Kasumi-1 (cell line): ENCODE measurements at places on chromosomes 2 and 18.

- peak; percentile 22 for DNase-seq
These were observed 1.8 kb upstream of the SF3B6 start for GRCh38 chr2:24077879-24078278.

- DNase-seq = no peak
These were observed 63.7 kb upstream of the CYRIA start for GRCh38 chr2:16729335-16729734.

DNA sequence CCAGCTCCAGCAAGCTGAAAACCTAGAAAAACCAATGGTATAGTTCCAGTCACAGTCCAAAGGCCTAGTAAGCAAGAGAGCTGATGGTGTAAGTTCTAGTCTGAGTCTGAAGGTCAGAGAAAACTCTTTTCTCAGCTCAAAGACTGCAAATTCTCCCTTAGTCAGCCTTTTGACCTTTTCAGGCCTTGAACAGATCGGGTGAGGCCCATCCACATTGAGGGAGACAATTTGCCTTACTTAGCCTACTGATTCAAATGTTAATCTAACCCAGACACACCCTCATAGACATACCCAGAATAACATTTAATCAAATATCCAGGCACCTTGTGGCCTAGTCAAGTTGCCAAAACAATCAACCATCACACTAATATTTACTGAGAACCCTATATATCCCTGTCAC lies 110.8 kb upstream of the KCNJ3 start:
- no peak for DNase-seq

DNA sequence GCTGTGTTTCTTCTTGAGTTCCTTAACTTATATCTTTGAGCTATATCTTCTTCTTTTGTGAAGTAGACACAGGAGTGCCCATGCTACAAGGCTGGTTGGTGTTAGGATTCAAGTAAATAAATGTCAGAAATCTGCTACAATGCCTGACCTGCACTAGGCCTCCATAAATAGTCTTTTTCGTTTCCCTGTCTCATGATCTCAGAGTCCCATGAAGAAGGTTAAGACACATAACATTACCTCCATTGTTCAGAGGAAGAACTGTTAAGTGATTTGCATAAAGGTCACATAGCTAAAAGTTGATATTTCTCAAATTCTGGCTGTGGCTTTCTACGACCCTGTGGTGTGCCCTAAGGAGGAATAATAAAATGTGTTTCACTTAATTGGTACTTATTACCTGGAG lies 228.4 kb downstream of the KCNS3 start:
- DNase-seq = no peak

- DNase-seq = no peak
These were observed 114.5 kb downstream of the PIGN start for GRCh38 chr18:62072370-62072769.

DNA sequence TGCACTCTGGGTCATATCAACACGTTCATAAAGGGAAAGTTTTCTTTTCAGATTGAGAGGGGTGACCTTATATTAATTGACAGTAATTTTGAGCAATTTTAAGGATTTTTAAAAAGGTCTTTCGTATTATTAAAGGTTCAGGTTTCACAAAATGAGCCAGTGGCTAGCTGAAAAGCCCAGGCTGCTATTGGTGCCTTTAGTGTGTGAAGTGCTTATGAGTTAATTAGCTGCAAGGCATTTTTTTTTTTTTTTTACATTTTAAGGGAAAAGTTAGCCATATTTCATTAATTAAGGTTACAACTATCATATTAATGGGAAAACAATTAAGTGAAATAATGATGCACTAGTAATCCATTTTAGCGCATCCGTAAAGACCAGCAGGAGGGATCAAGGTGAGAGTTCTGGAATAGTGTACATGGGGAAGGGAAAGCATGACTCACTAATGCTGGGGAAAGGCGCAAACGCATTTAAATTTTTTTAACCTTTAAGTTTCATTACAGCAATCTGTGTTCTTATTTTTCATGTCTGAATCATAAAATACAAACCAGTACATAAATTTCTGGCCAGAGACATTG lies 200.0 kb downstream of the ZNF407 start:
- DNase-seq = no peak

GRCh38 chr2:227766373-227766883 lies 20.7 kb downstream of the SCYGR8 start:
- peak; percentile 7 for DNase-seq

DNA sequence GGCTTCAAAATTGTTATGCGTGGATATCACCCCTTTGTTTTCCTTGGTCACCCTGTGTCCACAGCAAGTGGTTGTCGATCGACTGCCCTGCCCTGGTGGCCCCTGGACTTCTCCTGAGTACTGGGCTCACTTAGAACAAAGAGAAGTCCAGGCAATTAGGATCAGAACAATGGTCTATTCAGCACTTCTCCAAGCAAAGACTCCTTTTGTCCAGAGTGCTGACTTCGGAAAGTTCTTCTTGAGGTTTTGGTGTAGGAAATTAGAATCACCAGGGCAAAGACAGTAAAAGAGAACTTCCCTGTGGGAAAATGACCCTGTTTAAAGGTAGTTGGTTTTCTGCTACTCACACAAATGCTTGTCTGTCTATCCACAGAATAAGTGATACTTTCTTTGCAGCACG lies 173.9 kb downstream of the FHOD3 start:
- DNase-seq = no peak

GRCh38 chr2:168165397-168165796 lies 82.0 kb downstream of the STK39 start:
- no peak for DNase-seq

DNA sequence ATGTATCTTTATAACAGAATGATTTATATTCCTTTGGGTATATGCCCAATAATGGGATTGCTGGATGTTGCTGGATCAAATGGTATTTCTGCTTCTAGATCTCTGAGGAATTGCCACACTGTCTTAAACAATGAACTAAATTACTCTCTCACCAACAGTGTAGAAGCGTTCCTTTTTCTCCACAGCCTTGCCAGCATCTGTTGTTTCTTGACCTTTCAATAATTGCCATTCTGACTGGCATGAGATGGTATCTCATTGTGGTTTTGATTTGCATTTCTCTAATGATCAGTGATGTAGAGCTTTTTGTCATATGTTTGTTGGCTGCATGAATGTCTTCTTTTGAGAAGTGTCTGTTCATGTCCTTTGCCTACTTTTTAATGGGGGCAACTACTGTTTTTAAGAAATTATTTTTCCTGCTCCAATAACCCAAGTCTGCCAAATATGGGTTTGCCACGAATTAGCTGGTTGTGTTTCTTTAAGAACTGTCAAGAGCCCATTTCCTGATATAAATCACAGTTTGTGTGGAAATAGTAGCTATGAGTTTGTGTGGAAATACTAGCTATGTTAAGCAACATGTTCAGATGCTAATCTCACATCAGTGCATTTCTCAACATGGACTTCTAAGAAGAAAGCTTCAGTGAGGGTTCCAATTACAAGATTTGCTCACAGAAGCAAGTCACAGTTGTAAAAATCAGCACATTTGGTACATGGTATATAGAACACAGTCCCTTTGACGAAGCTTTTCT lies 259.4 kb downstream of the ANAPC1 start:
- peak; percentile 32 for DNase-seq

- DNase-seq = no peak
These were observed 134.4 kb downstream of the FIGN start for GRCh38 chr2:163601377-163601776.
